OCI-LY7 (cell line): ENCODE measurements at places on chromosomes 7 and 10.

DNA sequence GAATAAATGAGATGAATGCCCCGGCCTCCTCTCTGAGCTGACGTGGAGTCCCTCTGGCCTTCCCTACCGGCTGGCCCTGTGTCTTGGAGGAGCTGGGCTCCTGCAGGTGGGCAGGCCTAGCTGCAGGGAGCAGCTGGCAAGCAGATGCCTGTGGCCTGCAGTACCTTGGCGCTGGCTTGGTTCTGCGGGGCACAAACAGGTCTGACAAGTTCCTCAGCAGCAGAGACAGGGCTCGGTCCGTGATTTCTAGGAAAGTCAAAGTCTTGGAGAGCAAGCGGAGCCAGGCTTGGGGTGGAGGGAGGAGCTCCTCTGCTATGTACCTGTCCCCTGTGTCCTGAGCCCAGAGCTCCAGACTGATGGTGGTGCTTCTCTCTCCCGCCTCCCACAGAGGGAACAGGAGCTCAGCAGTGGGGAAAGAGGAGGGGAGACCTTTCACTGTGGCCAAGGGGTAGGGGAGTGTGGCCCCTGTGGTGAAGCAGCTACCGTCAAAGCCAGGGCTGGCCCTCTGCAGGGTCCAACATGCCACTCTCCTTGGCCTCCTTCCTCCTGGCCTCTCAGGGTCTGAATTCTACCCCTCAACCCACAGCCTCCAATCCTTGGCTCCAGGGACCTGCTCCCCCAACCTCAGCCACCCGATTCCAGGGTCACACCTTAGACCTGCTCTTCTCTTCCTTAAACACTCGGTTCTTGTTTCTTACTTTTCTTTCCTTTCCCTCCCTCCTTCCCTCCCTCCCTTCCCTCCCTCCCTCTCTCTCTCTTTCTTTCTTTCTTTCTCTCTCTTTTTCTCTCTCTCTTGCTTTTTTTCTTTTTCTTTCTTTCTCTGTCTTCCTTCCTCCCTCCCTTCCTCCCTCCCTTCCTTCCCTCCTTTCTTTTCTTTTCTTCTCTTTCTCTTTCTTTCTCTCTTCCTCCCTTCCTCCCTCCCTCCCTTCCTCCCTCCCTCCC lies 20.1 kb downstream of the MYL10 start:
- DNase-seq: no peak

DNA sequence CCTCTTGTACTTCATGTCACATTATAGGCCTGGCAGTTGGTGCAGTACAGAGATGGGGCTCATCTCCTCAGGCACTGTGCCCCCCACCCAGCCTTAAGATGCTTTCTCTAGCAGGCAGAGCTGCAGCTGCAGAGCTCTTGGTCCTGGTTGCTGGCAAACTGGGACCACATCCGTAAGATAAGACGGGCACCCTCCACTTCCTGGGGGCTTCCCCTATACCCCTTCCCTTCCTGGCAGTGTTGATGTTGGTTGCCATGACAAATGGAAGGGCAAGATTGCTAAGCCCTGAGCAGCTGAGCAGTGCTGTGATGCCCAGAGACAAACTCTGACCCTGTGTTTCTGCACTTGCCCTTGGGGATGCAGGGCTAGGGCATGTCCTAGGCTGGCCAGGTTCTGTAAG lies 103.4 kb upstream of the ANLN start:
- peak; percentile 55 for DNase-seq

DNA sequence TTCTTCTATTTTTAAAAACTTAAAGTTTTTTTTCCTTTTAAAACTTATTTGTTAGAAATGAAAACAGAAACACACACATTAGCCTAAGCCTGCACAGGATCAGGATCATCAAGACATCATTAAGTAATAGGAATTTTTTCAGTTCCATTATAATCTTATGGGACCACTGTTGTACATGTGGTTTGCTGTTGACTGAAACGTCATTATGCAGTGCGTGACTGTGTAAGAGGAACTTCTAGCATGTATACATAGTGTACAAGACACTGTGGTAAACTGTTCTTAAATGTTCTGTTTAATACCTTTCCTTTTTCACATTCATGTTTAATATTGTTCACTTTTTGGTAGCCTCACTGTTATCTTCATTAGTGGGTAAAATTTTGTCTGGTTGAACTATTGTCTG lies 12.1 kb downstream of the ENTPD7 start:
- DNase-seq: no peak

- no peak for DNase-seq
Measured at GRCh38 chr7:148628011-148628410, 37.4 kb downstream of the C7orf33 start.

DNA sequence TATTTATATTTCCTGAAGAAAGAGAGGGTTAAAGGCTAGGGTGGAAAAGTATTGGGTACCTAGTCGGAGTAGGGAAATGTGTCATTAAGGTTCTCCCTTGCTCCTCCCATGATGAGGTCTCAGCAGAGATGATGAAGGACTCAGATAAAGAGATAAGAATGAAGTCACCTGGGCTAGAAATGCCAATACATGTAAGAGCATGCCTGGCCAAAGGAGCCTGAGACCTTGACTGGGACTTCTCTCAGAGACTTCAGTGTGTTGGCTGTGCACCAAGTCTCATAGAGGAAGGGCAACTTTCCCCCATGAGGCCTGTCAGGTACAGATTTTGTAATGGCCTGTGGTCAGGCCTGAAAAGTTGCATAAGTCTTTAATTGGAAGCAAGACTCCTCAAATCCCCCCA lies 361.0 kb upstream of the CDC14C start:
- DNase-seq: no peak

- DNase-seq: no peak
Measured at GRCh38 chr7:27554826-27555225, 107.9 kb downstream of the HIBADH start.

DNA sequence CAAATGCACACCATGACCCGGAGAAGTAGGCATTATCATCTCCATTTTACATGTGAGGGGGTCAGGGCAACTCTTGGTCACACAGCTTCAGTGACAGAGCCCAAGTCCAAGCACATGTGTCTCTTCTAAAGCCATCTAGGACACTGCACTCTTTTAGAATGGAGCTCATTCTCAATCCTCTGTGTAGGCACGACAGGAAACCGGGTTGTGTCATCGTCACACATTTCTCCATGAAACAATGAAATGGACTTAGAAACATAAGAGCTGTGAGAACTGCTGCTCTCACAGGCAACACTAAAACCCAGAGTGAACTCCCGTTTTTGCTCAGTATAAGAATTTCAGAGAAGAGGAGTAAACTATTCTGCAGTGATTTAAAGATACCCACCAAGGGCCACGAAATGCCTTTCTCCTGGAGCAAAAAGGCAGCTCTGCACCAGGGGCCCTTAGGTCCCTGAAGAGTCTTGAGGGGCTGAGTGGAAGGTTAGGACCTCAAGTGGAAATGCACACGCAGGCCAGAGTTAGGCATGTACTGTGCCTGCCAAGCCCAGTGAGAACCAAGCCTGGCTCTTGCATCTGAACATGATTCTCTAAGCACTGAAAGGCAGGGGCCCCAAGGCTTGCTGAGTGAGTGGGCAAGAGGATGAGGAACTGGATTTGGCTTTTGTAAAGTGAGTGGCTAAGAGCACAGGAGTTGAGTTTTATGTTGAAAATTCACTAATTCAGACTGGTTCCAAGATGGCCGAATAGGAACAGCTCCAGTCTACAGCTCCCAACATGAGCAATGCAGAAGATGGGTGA lies 13.3 kb downstream of the ALOX5 start:
- DNase-seq: no peak

GRCh38 chr10:95467162-95467599 lies 94.0 kb downstream of the SORBS1 start:
- no peak for DNase-seq

DNA sequence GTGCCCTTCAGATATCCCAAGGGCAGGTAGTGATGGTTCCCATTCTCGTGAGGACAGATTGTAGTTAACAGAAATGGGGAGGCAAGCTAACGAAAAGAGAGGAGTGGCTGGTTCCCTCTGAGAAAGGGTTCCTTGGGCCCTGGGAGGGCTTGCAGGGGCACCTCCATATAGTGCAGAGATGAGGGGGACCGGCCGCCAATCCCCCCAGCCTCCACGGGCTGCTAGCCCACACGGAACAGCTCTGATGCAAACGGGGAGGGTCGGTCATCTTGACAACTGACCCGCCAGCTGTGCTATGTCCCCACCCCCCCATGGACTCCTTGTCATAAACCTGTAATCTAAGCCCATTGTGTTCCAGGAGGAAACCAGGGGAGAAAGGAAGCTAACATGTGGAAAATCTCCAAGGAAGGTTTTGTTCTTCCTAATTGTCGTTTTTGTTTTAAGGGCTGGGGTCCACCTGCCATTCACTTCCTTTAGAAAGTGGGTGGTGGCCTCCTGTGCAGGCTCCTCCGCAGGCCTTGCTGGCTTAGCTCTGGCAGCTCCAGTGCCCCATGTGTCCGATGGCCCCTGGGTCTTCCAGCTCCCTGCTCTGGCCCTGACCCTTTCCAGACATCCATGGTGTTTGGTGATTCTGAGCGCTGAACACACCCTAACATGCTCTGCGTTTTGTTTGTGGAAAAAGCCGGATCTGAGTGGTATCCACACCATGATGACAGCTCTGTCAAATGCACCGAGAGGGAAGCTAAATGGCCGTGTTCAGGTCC lies 15.9 kb downstream of the ADCY1 start:
- no peak for DNase-seq

DNA sequence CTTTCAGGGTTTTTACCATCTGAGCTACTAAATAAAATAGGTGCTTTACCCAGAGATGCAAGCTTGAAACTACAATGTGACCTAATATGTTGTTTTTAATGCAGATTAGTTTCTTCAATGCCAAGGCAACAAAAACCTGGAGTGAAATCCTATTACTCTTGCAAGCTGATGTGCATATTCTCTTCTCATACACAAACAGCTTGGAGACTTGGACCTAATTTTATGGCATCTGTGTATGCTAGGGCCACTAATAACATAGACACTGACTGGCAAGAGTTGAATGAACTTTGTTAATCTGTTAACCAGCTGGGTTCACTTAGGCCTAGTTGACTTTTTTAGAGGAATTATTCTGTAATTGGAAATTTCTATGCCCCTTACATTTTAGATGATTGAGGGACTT lies 23.4 kb upstream of the SMIM30 start:
- no peak for DNase-seq

GRCh38 chr10:60718886-60719285 lies 59.4 kb upstream of the CDK1 start:
- no peak for DNase-seq

DNA sequence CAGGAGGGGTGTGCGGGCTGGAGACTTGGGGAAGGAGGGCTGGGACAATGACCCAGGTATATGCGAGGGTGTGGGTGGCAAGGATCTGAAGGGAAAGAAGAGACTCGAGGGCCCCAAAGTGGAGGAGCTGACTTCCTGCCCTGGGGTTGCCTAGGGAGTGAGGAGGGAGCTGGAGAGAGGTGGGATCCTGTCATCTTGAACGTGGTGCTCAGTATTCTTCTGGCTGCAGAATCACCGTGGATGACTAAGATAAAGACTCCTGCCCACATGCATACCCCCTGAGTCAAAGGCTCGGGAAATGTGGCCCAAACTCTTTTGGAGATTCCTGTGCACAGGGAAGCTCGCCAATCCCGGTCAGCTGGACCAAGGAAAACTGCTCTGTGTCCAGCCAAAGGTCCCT lies 31.2 kb downstream of the COL17A1 start:
- DNase-seq: no peak

- no peak for DNase-seq
Measured at GRCh38 chr10:70456164-70456563, 14.7 kb upstream of the NODAL start.
